ENCODE measurements at places on chromosomes 16 and 17. TPM values are rescaled to one million over a fixed set of nuclear protein-coding genes. Genes with fewer than 3 reads are reported as not detected.

Gene KRT12
- total RNA-seq, result not detected

Gene HOXB13
- total RNA-seq, result not detected

Gene RPL13
- 1,282 TPM for total RNA-seq

Gene KREMEN2
- not detected for total RNA-seq

Gene SPATA22
- 0.64 TPM for total RNA-seq

Gene ZNF629
- total RNA-seq, result 22.7 TPM

Gene MYCBPAP
- total RNA-seq, result 0.98 TPM

Gene EVPLL
- not detected for total RNA-seq

Gene CCDC200
- not detected for total RNA-seq

Gene CNGB1
- not detected for total RNA-seq

Gene REXO5
- total RNA-seq, result 3.4 TPM

Gene HSD17B1
- total RNA-seq, result not detected

Gene ATP6V0A1
- total RNA-seq, result 41.5 TPM

Gene KCNJ18
- total RNA-seq, result not detected

- DNase-seq, result no peak
These were observed 66.2 kb upstream of the BRD7 start for GRCh38 chr16:50434872-50435478.

GRCh38 chr16:89710709-89711564, 9.4 kb upstream of the SPATA2L start:
- DNase-seq, result no peak

DNA sequence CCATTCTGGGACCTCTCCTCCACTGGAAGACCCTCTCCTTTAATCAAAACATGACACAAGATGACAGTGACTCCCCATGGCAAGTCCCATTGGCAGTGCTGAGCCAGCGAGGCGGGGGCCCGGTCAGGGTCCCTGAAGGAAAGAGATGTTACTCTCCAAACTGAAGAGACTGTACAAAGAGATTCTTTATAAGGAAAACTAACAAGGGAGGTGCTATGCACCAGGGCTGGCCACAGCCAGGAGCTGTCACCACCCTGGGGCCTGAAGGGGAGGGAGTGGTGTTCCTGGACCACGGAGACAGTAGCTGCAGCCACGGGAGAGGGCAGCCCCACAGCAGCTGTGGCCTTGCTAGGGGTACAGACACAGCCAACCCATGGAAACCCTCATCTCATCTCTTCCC, 123.1 kb downstream of the XYLT1 start:
- peak; percentile 62 for DNase-seq

DNA sequence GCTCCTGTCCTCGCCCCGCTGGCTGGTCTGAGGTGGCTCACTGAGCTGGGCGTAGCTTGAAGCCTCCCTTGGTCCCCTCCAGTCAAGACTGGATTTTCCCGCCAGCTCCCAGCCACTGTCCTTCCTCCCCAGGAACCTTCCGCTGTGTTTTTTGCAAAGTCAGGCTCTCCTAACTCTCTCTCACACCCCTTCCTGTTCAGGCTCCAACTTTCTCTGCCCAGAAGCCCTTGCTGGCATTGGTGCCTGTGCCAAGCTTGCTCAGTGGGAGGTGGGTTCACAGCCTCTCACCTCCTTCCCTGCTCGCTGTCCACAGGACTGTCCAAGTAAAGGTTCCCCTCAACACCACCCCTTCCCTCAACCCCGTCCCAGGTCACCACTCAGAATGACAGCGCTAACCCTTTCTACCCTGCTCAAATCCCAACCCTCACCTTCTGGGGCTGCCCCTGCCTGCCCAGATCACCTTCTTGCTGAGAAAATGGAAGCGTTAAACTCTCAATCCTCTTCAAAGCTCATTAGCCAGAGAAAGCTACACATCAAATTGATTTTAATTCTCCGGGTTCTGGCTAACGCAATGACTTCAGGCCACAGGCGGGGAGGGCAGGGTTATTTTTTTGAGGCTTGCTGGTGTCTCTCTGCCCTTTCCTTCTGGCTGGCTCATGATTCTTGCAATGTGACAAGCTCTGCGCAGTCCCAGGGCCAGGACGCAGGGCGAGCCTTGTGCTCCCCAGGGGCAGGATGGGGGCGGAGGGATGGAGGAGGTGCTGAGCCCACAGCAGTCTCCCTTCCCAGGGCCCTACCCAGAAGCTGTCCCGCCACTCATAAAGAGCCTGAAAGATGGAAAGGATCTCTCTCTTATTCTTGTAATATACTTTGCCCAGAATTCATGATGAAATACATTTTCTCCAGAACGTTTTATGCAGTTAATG, 357.2 kb upstream of the TNRC6C start:
- peak; percentile 80 for DNase-seq

DNA sequence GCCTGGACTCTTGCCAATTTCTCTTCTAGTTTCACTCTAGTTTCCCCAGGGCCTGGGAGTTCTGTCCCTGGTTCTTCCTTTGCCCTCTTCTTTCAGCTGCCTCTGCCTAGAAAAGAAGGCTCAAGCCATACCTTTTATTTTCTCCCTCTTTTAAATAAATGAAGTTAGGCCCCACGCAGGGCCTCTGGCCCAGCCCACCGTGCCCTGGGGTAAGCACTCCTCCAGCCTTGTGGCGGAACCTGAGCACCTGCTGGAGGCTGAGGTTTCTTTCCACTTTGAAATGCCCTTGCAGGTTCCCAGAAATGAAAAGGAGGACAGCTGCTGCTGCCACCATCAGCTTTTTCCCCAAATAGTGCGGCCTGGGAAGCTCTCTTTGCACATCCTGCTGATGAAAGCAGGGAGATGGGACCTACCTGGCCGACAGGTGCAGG, 139.4 kb downstream of the CCDC182 start:
- DNase-seq, result peak; percentile 4

DNA sequence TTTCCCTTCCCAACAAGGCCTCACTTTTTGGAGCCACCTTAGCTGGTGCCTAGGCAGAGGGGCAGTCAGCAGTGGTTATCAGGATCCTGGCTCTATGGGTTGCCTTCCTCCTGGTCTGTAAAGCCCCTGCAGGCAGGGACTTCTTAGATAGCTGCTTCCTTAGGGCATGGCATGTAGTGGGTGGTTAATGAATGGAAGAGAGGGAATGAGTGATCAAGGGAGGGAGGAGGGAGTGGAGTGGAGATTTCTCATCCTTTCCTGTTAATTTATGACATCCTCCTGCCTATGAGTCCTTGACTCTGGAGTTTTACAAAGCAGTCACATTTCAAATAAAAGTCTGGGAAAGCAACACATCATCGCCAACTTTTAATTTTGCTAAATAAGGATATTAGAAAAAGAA, 40.7 kb downstream of the SNX20 start:
- no peak for DNase-seq

DNA sequence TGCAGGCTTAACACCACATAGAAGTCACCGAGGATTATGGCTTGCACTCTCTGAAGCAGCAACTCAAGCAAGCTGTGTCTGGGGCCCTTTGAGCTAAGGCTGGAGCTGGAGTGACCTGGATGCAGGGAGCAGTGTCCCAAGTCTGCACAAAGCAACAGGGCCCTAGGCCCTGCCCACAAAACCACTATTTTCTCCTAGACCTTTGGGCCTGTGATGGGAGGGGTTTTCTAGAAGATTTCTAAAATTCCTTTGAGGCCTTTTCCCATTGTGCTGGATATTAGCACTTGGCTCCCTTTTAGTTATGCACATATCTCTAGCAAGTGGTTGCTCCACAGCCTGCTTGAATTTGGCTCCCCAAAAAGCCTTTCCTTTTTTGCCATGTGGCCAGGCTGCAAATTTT, 44.5 kb downstream of the KCNJ16 start:
- DNase-seq, result no peak

DNA sequence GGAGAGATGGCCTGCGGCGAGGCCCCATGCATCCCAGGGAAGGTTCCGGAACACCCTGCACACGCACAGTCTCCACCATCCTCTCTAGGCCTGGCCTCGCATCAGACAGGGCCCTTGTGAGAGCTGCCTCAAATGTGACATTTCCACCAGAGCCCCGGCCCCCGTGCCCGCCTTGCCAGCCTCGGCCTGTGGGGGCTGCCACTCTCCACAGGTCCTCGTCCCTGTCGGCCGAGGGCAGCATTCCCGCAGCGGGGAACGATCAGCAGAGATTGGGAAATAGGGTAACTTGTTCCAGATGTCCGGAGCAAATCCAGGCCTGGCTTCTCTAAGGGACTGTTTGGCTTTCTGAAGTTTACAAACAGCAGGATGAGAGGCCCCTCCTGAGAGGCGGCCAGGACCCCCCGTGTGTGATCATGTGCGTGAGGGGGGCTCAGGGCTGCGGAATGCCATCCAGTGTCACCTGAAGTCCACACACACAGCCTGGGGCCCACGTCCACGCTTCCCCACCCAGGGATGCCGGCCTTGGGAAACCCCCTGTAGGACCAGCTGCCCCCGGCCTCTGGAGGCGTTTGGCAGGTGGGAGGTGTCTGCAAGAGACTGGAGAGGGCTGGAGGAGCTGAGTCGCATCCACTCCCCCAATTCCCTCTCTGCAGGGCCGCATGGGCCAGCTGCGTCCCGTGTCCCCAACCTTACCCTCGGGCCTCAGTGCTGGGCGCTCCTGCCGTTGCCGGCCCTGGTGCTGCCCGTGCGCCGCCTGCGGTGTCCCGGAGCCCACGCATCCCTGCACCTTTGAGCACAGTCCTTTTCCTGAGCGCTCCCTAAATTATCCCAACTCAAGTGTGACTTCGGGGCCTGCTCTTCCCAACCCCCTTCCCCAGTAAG, 70.4 kb downstream of the ZDHHC7 start:
- no peak for DNase-seq

- no peak for DNase-seq
These were observed 19.9 kb upstream of the UBE2G1 start for GRCh38 chr17:4386406-4386805.
